Naive thymus-derived CD4-positive, alpha-beta T cell (primary cell): ENCODE measurements at places on chromosomes 2 and 18.
A peak's percentile ranks its signal among the peaks of the same experiment; 100 is the strongest.

DNA sequence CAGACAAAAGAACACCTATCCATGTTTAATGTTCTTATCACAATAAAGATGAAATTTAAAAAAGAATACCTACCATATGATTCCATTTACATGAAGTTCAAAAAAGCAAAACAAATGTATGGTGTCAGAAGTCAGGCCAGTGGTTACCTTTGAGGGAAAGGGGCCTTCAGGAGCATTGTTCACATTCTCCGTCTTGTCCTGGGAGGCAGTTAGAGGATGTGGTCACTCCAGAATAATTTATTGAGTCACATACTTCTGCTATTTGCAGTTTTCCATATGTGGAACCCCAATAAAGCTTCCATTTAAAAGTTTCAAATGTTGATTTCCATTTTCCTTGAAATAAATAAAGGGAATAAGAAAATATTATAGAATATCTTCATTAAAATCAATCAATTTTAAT, 41.6 kb upstream of the POU3F3 start:
- DNase-seq, result no peak

DNA sequence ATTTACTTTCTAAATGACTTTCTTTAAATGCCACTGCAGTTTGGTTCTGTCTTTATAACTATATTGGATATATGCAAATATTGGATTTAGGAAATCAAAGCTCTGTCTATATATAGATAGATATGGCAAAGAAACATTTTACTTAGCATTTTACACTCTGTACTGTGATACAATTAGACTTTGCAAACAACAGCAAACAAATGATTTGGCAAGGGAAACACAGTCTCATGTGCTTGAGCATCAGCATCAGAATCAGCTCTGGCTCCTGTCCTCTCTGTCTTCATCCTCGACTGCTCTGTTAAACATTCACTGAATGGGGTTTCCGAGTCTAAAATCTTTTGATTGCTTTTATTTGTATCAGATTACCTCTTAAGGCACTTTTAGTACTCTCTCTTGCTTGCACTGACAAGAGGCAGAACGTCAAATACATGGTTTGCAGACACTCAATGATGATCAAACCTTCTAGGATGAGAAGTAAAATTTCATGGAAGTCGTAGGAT, 176.8 kb upstream of the LRP1B start:
- DNase-seq, result no peak

GRCh38 chr2:142531377-142531776, 346.1 kb upstream of the KYNU start:
- no peak for DNase-seq

DNA sequence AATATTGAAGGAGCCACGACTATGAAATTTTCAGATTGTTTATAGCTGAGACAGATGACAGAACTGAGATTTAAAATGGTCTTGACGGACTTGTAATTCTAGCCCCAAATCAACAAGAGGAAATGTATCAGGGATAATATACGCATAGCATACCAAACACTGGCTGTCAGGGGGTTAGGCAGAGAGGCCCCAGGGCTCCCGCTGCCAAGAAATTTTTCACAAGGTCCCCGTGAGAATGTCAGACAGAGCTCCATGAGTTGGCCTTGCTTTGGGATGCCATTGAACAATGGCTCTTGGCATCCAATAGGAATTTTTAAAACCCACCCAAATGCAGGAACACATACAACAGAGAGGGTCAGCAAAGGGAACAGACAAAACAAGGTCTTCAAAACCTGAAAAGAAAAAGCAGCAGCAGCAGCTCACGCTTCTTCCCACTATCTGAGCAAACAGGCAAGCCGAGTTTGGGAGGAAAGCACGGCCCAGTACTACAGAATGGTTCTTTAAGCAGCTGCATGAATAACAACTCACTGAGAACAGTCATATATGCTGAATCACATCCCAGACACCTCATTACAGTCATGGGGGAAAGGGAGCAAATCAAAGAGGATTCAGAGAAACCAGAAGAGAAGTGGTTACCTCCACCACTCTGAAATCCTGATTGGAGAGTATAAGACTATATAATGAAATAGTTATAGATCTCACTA, 445.6 kb downstream of the RND3 start:
- no peak for DNase-seq

GRCh38 chr2:204877691-204878090, 332.4 kb downstream of the PARD3B start:
- no peak for DNase-seq

- DNase-seq, result no peak
These were observed 33.6 kb upstream of the ATP6V1B1 start for GRCh38 chr2:70902067-70902442.

GRCh38 chr2:163852616-163853015, 116.8 kb upstream of the FIGN start:
- no peak for DNase-seq

DNA sequence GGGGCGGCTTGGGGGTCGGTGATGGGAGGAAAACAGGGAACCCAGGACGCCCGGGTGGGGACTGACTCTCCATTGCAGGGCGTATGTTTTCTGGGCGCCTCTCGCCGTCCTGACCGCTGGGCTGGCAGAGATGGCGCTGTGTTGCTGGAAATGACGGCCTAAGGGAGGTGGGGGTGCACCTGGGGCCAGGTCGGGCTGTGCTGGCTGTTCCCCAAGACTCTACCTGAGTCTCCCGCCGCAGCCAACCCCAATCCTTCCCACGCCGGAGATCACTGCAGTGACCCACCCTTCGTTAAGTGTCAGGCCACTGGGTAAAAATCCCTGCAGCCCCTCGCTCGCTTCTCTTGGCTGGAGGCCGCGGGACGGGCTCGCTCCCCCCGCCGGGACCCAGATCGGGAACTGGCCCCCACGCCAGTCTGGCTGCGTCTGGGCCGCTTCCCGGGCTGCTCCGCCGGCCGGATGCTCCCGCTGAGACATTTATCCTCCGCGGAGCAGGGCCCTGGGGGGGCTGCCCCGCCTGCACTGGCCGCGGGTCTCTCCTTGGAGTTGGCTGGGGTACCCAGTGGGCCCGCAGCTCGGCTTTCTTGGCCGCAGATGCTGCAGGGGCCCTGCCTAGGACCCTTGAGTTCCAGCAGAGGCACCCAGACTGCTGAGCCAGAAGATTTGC, 7.8 kb upstream of the ARMC9 start:
- no peak for DNase-seq

DNA sequence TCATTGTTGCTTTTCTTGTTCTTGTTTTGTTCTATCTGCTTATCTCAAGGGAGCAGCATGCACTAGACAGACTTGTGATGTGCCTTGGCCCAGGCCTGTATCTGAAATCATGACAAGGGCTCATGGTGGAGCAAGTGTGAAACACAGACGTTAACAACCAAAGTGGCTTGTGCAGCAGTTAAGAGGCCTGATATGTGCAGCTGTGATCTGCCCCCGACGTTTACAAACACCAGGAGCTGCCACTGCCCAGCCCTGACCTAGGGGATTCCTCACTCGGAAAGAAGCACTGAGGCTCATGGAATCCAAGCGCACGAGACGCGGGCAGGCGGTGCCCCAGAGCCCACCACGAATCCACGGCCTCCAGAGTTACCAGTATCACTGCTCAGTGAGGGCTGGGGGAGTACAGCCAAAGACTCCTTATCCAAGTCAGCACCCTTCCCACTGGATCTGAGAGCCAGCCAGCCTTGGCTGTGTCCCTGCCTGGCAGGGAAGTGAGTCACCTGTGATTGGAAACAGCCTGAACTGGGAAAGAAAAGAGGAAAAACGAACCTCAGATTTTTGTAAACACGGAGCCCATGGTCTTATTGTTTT, 62.3 kb upstream of the SNTG2 start:
- DNase-seq, result no peak

GRCh38 chr2:221254299-221254698, 317.8 kb downstream of the EPHA4 start:
- no peak for DNase-seq

DNA sequence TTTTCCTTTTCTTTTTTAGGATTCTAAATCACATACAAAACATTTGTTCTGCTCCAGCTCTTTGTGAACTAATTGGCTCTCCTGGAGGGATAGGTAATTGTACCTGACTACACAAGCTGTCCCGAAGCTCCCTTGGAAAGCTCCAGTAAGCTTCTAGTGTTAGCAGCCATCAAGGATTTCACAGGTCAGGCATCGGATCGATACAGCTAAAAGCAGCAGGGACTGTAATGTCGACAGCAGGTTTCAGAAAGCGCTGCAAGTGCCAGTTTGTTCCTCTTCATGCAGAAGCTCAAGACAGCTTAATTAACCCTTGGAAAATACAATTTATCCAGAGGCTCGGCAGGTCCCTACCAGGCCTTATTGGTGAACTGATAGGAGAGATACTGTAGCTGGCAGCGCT, 87.2 kb upstream of the VRK2 start:
- no peak for DNase-seq

GRCh38 chr2:131349021-131349420, 14.9 kb downstream of the RAB6D start:
- DNase-seq, result no peak

- DNase-seq, result no peak
These were observed 25.7 kb upstream of the SP5 start for GRCh38 chr2:170689481-170689880.

DNA sequence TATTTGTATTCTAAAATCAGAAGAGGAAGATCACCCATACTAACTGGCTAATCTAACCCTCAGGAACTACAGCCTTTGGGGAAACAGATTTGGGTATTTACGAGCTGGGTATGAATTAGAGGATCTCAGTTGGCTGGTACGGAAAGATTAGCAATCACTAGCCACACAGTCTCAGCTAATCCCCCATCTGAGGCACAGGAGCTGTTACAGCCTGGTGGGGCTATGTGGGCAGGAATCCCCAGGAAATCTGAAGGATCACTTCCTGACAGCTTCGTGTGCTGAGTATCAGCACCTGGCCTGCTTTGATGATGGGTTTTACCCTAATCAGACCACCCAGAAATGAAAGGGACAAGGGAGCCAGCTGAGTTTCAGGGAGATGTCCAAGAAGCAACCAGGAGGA, 206.3 kb downstream of the AFF3 start:
- no peak for DNase-seq

DNA sequence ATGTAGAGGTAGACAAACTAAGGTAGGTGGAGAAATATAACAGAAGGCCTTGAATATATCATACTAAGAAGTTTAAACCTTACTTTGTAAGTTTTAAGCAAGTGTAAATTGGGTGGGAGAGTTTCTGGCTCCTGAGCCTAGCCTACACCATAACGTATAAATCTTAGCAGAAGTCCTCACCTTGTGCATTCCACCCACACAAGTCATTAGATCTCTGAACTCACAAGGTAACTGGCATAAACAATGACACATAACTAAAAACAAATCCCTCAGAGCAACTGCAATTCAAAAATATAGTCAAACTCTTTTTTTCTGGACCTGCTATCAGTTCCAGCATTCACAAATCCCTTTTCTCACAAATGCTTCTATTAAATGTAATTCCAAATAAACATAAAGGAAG, 9.4 kb downstream of the REV1 start:
- DNase-seq, result no peak

DNA sequence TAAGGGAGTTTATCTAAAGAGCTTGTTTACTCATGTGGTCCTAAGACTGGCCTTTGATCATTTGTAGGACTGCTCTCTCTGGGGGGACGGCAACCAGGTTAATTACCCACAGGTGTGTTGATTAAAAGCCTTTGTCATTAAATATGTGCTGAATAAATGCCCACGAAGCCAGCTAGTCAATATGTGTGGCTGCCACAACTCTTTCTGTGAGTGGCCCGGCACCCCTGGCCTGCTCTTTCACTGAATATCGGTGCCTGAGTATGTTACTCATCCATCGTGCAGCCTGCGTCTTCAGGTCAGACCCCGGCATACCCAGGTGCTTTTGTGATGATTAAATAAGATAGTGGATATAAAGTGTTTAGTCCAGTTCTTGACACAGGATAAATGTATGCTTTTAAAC, 24.3 kb upstream of the FSHR start:
- no peak for DNase-seq

DNA sequence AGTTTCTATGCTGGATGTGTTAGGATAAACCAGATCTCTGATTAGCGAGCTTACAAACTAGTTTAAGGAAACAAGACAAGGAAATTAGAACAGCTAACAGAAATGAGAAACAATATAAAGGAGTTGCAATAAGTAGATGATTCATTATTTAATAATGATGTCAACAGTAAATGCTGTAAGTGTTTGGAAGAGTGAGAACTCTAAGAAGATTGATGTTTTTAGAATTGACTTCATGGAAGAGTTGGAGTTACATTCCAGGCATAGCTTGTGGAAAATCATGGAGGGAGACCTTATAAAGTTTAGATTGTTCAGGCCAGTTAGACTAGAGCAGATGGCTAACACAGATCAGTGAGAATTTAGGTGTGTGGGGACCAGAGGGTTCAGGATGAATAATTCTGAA, 32.6 kb downstream of the PPP1R1C start:
- DNase-seq, result no peak

DNA sequence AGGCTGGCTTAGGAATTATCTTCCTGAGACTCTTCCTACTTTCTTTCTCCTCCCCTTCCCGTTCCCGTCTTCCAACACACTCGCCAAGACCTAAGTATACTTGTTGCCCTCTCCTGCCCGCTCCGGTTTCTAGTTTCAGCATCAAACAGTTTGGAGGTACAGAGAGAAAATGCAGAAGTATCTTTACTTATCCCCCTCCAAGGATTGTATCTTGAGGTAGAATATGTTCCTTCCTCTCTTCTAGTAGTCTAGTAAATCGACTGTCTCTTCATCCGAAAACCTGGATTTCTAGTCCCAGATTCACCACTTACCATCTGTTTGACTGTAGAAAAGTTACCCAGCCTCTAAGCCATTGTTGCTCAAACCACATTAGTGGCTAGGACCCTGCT, 755 bp downstream of the EIF4E2 start:
- DNase-seq, result no peak

- peak; percentile 37 for DNase-seq
These were observed 632 bp downstream of the AFTPH start for GRCh38 chr2:64524604-64525316.

- peak; percentile 38 for DNase-seq
These were observed 1.4 kb downstream of the RNF138 start for GRCh38 chr18:32093102-32093511.

GRCh38 chr2:170816504-170817092, at the start of gene GAD1:
Gene GAD1, plus strand, starts transcription at chr2:170816887. Its CDS starts 1,705 bp downstream, at chr2:170818592.
- DNase-seq, result peak; percentile 37

DNA sequence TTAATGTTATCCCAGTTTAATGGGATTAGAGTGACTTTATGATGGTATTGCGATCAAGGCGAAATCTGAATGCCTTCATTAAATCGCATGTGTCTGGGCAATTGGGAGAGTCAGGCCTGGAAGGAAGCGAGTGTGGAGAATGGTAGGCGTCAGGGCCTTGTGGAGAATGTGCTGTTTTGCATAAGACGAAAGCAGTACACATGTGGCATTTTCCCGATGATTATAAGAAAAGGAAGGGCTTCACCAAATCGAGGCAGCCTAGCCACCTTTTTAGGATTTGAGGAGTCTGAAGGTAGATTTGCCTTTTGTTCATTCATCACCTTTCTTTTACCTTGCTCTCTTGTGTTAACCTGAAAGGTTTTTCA, 1.0 kb downstream of the ZNF532 start:
- DNase-seq, result no peak

- no peak for DNase-seq
These were observed 79.0 kb upstream of the ACAA2 start for GRCh38 chr18:49892148-49892924.
